ENCODE measurements at places on chromosomes 2 and 18.
A peak's percentile ranks its signal among the peaks of the same experiment; 100 is the strongest.

- peak; percentile 58 for DNase-seq
Observed at GRCh38 chr2:144678736-144679135, 158.8 kb upstream of the ZEB2 start.

DNA sequence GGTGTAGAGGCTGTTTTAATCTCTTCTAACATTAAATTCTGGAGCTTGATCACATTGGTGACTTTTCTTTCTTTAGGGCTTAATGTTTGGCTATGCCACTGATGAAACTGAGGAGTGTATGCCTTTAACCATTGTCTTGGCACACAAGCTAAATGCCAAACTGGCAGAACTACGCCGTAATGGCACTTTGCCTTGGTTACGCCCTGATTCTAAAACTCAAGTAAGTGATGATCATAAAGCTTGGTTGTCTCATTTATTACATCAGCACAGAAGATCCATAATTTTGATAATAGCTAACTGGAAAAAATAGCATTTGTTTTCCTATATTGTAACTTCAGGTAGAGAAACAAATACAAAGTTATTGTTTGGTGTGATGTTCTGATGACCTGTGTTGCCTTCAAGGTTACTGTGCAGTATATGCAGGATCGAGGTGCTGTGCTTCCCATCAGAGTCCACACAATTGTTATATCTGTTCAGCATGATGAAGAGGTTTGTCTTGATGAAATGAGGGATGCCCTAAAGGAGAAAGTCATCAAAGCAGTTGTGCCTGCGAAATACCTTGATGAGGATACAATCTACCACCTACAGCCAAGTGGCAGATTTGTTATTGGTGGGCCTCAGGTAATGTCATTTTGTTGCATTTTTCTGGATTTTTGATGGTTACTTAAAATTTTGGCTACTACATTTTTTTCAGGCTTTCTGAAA is 2.9 kb downstream of the MAT2A start:
- DNase-seq, result no peak

GRCh38 chr2:129550536-129550935 is 428.9 kb upstream of the RAB6C start:
- DNase-seq, result no peak

DNA sequence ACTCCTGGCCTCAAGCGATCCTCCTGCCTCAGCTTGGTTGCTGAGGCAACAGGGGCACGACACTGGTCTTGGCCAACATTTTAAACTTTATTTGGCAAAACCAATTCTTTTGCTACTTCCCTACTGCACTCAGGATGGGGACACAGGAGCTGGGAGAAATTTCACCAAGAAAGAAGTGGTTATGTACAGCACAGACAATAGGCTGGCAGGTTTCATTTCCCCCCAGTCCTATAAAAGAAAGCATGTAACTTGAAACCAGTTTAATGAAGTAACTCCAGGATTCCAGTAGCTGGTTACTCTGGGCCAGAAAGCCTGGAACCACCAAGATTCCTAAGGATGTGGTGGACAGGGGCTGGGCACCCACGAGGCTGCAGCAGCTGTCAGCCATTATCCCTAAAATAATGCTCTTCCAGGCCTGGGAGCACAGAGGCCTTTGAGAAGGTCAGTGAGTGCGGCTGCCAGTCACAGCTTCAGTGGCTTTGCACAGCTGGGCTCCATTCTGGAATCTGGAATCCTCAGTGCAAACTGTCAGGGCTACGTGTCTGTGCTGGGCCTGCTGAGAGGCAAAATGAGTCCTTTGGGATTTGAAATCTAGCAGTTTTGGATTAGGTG is 142.3 kb upstream of the ITGA6 start:
- no peak for DNase-seq

DNA sequence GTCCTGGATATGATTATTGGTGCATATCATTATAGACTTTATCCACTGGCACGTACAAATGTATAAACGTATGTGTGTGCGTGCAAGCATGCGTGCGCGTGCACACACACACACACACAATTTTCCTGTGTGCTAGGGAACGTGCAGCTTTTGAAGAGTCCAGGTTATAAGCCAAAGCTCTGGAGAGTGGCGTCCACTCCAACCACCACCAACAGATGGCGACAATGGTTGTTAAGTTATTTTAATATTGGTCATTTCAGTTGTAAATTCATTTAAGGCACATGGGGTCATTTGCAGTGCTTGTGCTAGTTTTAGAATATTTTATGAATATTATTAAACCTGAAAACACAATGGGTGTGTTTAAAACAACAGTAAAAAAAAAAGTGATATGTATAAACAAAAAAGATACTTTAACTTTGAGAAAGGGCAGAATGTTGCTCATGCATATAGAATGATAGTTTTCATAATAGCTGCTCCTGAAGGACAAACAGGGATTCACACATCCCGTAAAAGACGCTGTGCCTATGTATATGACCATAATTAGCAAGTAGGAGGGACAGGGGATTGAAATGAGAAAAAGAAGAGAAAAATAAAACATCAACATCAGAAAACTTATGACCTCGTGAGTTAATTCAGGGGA is 124.2 kb upstream of the ITGB6 start:
- DNase-seq, result peak; percentile 49
